Spleen (tissue), 13 donors: ENCODE measurements at places on chromosomes 13 and 19.

DNA sequence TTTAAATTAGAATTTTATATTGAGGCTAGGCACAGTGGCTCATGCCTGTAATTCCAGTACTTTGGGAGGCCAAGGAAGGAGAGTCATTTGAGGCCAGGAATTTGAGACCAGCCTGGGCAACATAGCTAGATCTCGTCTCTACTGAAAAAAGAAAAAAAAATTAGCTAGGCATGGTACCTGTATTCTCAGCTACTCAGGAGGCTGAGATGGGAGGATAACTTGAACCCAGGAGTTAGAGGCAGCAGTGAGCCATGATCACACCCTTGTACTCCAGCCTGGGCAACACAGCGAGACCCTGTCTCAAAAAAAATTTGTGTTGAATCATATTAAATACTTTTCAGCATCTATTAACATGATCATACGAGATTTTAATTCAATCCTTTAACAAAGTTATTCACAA, 4.9 kb downstream of the PMIS2 start:
- no peak for DNase-seq

- DNase-seq: no peak
Measured at GRCh38 chr13:52750713-52751112, 11.1 kb upstream of the CNMD start.

DNA sequence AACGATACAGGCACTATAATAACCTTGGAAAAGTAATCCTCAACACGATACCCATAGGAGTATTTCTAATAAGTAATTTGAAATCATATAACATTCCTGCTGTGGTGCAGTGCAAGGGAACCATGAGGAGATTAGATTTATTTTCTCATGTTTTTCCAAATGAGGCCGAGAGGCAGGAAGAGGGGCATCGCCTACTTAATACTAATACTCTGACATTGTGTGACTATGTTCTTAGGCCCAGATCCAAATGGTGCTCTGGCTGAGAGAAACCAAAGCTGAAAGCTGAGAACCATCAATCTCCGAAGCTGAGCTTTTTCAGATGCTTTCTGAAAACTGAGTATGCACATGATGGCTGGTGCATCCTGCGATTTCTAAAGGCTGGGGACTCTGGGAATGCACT, 248.0 kb upstream of the MAB21L1 start:
- DNase-seq: no peak

DNA sequence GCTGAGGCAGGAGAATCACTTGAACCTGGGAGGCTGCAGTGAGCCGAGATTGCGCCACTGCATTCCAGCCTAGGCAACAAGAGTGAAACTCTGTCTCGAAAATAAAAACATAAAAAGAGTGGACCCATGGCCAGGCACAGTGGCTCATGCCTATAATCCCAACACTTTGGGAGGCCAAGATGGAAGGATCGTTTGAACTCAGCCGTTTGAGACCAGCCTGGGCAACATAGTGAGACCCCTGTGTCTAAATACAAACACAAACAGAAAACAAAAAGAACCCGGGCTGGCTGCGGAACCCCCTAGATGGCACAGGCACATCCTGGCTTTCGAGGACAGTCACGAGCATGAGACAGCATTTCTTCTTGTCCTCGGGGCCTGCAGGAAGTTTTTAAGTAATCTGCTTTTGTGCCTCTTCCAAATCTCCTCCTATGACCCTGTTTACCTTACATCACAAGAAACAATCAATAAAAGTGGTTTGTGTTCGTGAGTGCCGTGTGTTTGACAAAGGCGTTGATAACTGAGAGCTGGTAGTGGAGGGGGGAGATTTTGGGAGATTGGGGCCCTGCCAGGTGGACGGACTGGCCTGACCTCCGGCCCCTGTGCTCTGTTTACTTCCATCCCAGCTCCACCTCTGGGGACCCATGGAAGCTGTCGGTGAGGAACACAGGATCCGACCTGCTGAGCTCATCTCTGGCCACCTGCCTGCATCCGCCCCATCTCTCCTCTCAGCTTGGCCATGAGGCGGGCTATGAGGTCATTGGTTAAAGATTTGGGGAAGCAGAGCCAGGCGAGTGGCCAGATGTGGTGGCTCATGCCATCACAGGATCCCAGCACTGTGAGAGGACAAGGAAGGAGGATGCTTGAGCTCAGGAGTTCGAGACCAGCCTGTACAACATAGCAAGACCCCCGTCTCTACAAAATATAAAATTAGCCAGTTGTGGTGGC, 5.9 kb upstream of the GDF15 start:
- peak; percentile 82 for DNase-seq

DNA sequence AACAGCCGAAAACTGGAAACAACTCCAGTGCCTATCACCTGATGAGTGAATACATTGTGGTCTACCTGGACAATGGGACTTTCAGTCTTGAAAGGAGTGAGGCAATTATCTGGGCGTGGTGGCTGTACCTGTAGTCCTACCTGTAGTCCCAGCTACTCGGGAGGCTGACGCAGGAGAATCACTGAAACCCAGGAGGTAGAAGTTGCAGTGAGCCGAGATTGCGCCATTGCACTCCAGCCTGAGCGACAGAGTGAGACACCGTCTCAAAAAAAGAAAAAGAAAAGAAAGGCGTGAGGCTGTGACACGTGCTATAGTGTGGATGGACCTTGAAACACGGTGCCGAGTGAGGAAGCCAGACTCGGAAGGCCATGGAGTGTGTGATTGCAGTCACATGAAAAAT, 4.1 kb upstream of the NTN5 start:
- peak; percentile 18 for DNase-seq

DNA sequence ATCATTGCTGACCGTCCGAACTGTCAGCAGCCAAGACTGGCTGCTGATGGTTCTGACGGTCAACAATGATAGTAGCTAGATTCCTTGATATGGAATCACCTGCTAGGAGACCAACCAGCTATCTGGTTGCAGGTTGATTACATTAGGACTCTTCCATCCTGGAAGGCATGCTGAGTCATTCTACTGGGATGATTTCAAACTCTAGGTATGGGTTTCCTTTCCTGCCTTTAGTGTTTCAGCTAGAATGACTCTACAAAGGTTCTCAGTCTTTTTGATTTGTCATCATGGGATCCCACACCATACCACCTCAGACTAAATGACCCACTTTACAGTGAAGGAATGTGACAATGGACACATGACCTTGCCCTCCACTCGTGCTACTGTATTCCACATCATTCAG, 138.1 kb upstream of the KL start:
- no peak for DNase-seq

- no peak for DNase-seq
Measured at GRCh38 chr19:31107096-31107495, 242.1 kb downstream of the TSHZ3 start.

- DNase-seq: no peak
Measured at GRCh38 chr19:28437390-28438346, 775.3 kb downstream of the UQCRFS1 start.

GRCh38 chr13:48631441-48631840, 22.3 kb upstream of the CYSLTR2 start:
- DNase-seq: no peak

GRCh38 chr19:5487222-5487621, 32.0 kb downstream of the ZNRF4 start:
- no peak for DNase-seq

DNA sequence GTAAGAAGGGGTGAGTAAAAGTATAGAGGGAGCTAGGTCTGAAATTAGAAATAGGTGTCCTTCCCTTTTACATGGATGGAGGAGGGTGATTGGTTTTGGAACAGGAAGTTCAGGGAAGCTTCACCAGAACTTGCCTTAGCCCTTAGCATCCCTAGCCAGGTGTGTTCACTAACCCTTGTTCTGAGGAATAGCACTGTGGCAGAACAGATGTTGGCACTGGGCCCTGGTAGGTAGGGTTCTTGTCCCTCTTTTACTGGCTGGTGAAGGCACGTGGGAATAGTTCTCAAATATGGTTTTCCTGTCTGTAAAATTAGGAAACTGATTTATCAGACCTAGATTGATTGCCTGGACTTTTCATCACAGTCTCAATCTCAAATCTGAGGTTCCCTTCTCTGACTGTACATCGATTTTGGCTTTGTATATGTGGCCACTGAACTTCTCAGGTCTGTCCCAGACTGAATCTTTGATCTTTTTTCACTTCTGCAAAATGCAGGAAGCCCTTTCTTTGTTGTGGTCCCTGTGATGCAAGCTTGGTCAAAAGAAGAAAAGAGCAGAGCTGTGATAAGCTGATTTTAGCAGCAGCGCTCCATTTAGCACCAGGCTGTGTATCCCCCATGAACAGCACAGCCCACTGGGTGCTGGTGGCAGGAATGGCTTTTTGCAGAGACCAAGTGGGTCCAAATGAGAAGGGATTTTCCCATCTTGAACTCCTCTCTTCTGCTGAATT, 86.2 kb upstream of the HTR2A start:
- no peak for DNase-seq

GRCh38 chr19:19597809-19598306, 20.6 kb downstream of the PBX4 start:
- no peak for DNase-seq

DNA sequence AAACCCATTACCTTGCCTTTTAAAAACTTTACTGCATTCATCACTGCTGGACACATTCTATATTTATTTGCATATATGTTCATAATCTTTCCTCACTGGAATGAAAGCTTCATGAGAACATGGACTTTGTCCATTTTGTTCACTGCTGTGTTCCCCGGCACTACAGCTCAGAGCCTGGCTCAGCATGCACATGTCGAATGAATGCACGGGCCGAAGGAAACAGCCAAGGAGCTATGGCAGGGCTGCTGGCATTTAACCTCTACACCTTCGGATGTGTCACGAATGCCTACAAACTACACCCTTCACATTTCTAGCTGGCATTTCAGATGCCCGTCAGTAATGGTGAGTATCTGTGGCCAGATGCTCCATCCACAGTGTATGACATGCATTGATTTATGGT, 7.6 kb downstream of the MTIF3 start:
- no peak for DNase-seq

GRCh38 chr19:15464394-15465385, at the start of gene RASAL3:
RASAL3 (minus strand) TSS chr19:15464544; CDS start chr19:15464358, 186 bp downstream.
- peak; percentile 92 for DNase-seq

- no peak for DNase-seq
Measured at GRCh38 chr19:34578173-34578572, 96.6 kb downstream of the WTIP start.

GRCh38 chr13:38960175-38960574, 30.5 kb downstream of the STOML3 start:
- no peak for DNase-seq

DNA sequence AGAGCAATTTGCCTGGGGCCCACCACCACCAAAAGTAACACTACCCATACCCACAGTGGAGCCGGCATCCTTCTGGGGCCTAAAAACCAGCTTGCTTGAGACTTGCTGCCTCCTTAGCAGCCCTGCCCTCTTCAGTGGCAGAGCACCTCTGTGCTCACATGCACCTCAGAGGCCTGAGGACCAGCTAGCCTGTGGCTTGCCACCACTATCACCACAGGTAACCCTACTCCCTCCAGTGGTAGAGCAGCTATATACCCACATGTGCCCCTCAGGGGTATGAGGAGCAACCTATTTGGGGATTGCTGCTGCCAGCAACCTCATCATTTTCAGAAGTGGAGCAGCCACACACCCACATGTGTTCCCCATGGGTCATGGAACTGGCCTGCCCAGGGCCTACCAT, 111.4 kb upstream of the SPRY2 start:
- DNase-seq: no peak

DNA sequence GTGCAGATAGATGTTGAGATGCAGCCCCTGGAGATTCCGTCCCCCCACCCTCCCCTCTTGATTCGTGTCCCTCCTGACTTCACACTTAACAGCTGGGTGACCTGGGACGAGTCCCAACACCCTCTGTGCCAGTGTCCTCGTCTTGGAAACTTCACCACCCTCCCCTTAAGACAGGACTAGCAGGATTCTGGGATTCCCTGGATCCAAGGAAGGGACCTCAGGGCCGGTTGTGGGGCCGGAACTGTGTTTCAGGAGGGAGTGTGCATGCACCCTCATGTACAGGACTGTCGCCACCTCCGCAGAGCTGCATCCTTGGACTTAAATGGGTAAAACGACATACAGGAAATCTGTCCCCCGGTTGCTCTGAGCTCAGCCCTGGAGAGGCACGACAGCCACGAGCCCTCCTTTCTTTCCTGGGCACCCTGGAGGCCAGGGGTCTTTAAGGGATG, 990 bp downstream of the MYO9B start:
- DNase-seq: peak; percentile 83

GRCh38 chr13:98813993-98814392, 61.5 kb upstream of the SLC15A1 start:
- DNase-seq: no peak

GRCh38 chr19:40508739-40509260, 42.0 kb downstream of the SPTBN4 start:
- no peak for DNase-seq

- no peak for DNase-seq
Measured at GRCh38 chr19:47701717-47702552, 11.3 kb upstream of the EHD2 start.

- DNase-seq: peak; percentile 83
Measured at GRCh38 chr19:45973553-45974338, at the start of gene NOVA2. NOVA2 (minus strand) TSS chr19:45973865; CDS start chr19:45973351, 514 bp downstream.

DNA sequence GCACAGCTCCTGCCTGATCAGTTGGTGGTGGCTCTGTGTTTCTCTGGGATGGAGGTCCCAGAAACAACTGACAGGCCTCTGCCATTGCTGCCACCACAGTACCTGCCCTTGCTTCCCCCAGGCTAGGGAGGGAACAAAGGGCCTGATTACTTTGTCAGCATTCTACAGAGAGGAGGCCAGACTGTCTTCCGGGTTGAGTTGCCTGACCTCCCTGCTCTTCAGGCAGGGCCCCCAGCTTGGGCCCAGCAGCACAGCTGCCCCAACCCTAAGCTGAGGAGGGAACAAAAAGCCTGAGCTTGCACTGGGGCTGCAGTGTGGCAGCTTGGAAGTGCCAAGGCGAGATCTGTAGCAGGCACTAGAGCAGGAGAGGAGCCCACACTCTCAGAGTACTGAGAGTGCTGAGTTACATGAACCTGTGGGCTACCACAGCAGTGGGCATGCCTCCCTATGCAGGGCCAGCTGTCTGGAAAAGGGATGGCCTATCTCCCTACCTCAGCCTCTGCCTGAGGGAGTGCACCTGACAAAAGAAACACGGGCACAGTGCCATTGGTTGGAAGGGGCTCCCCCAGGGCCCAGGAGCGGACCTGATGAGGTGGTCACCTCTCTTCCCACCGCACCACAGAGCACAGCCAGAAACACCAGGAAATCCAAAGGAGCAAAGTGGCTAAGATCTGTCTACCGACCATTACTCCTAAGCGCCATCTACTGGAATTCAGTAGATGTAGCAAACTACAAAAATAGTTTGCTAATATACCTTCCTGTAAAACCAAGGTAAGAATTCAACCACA, 24.4 kb downstream of the SLC25A15 start:
- DNase-seq: no peak

DNA sequence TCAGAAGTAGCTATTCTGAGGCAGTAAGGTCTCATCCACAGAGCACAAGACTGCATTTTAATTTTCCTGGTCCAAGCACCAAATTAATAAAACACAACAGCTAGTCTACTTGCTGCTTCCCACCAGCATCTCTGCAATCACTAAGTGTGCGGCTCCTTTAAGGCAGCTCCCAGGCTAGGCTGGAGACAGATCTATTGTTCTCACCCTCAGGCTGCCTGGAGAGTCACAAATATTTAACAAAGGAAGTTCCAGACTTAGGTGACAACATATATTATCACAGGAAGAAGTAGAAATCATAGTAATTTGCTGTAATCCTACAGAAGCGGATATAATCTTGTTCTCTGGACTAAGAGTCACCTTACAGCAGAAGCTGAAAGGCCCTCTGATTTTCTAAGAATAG, 2.2 kb upstream of the EID2 start:
- DNase-seq: no peak
